ENCODE measurements at places on chromosomes 5 and 9.

DNA sequence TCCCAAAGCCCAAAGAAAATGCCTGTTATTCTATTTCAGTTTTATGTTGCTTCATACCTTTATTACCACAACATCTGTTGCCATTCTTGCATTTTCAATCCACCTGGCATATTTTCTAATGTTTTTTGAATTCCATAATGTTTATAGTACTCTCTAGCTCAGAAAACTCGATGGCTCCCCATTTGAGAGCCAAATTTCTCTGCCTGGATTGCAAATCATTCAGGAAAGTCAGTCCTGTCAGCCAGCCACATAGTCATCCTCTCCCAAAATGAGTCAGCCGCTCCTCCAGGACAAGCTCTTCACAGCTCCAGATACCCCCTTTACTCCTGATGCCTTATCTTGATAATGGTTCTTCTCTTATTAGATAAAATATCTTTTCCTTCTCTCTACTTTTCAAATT is 78.2 kb upstream of the ADCY2 start:
- no peak for DNase-seq

DNA sequence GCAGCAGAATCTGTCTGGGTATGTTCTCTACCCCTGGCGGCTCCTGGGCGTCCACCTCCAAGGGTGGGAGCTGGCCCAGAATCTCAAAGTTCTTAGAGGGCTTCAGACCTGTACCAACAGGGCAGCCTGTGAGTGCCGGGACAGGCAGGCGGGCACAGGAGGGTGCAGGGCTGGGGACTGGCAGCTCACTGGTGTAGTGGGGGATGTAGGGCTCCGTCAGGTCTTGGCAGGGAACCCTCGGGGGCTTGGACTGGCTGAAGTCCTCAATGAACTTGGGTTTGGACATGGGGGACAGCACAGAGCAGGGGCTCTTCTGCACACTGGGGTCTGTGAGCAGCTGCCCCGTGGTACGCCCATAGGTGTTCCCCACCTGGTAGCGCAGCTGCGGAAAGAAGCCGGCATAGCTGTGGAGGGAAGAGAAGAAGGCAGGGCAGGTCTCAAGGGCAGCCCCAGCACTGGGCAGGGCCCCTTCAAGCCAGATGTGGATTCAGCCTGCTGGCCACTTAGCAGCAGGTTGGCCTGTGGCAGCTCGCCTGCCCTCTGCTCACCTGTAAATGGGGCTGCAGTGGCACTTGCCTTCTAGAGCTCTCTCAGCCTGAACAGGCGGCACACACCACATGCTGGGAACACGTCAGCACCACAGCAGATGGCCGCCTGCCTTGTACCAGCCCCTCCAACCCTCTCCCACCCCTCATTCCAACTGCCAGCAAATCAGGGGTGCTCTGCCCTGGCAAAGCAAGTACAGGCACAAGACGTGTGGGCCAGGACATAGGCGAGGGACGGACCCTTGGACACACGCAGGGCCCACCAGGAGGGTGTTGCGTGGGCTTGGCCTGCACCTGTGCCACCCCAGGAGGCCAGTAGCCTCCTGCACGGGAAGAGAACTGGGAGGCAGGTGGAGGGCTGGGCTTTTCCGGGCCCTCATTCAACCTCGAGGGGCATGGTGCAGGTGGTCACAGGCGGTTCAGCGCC is 4.6 kb downstream of the TUBB4B start:
- no peak for DNase-seq

- no peak for DNase-seq
These were observed 85.3 kb upstream of the ADRB2 start for GRCh38 chr5:148740966-148741742.

DNA sequence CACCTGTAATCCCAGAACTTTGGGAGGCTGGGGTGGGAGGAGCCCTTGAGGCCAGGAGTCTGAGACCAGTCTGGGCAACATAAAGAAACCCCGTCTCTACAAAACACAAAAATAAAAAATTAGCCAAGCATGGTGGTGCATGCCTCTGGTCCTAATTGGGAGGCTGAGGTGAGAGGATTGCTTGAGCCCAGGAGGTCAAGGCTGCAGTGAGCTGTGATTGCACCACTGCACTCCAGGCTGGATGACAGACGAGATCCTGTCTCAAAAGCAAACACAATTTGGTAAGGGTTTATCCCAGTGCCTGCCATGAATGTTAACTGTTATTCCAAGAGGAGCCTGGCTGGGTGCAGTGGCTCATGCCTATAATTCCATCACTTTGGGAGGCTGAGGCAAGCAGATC is 71.1 kb downstream of the LHX2 start:
- DNase-seq: no peak

- no peak for DNase-seq
These were observed 2.8 kb downstream of the CSNK1G3 start for GRCh38 chr5:123514615-123515355.

DNA sequence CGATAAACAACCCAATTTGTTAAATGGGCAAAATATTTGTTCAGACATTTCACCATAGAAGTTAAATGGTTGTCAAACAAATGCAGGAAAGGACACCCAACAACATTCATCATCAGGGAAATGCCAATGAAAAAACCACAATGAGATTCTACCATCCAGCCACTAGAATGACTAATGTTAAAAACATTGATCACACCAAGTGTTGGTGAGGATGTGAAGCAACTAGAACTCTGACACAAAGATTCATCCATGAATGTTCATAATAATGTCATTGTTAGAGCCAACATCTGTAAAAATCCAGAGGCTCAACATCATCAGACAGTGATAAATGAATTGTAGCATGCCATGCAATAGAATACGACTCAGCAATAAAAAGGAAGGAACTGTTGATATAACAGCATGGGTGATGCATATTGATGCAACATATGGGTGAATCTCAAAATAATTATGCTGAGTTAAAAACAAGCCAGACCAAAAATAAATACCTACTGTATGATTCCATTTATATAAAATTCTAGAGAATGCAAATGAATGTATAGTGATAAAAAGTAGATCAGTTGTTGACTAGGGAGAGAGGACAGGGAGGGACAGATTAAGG is 55.9 kb upstream of the UNC5A start:
- DNase-seq: no peak

GRCh38 chr5:54761213-54761701 is 224.1 kb downstream of the ESM1 start:
- DNase-seq: peak; percentile 22

- no peak for DNase-seq
These were observed 493.9 kb downstream of the CCDC171 start for GRCh38 chr9:16046713-16047112.

- DNase-seq: no peak
These were observed 71.0 kb upstream of the EQTN start for GRCh38 chr9:27367921-27368315.

- DNase-seq: no peak
These were observed 361.4 kb upstream of the RFX3 start for GRCh38 chr9:3887221-3887653.

DNA sequence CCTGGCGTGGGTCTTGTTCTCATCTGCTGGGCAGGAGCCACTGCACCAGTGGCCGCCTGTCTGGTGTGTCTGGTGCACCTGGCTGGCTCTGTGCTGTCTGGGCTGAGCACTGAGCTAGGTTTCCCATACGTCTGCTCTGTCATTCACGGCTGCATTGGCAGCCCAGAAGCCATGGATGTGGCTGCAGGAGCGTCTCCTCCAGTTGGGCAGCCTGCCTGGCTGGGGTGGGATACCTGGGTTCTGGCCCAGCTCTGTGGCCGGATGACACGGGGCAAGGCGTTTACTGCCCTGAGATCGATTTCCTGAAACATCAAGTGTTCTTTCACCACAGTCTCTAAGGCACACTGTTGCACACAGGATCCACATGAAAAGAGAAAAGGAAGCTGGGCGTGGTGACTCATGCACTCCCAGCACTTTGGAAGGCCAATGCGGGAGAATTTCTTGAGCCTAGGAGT is 25.5 kb upstream of the SLC25A51 start:
- DNase-seq: no peak

GRCh38 chr9:78626971-78627370 is 330.0 kb downstream of the PSAT1 start:
- DNase-seq: no peak

DNA sequence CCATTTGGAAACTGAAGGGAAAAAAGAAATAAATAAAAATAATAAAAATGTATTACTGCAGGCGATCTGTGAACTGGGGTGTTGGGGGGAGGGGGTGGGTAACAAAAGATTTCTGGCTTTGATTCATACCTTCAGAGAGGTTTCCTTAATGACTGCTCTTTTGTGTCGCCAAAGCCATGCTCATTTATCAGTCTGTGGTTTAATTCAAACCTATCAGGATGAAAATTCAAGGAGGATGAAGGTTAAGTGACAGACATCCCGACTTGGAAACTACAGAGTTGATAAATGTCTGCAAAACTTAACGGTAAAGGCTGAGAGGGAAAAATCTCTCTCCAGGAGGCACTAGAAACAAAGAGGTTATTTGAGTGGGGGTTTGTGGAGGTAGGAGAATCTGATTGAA is 278.2 kb downstream of the PSAT1 start:
- DNase-seq: no peak

DNA sequence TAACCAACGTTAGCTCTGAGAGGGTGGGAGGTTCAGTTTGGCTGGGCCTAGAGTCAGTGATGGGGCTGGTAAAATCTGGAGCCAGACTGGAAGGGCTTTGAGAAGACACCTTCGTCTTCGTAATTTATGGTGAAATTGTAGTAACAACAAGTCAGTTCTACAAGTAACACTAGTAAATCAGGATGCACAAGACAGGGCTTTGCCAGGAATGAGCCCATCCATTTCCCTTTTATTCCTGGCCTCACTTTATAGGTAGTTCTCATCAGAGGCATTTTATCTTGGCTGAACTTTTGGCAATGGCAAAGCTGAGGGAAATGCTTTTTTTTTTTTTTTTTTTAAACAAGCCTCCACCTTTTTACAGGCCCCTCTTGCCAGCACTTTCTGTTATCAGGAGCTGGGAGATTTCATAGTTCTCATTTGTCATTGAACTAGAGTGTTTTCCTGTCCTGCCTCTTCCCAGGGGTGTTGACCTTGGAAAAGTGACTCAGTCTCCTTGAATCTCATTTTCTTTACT is 110.5 kb upstream of the KLF4 start:
- no peak for DNase-seq

DNA sequence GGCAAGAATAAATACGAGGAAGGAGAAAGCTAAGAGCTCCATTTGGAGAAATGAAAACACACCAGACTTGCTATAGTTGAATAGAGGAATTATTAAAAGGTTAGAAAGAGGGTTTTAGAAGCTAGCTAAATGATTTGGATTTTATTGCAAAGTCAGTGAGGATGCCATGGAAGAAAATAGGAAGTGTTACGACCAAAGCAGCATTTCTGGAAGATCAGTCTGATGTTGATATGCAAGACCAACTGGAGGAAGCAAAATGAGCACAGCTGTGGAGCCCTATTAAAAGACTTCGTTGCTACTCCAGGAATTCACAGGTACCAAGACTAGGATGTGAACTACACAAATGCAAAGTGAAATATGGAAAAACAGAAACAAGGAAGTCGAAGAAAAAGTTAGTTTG is 2.1 kb downstream of the DHX29 start:
- DNase-seq: no peak

All from cerebellar nuclear complex (tissue), 1 donor.